ENCODE measurements at places on chromosomes 4 and X. TPM values are rescaled to one million over a fixed set of nuclear protein-coding genes. Genes with fewer than 3 reads are reported as not detected.

RPL34 gene
- 1,691 TPM for total RNA-seq

NAA11 gene
- total RNA-seq: not detected

DOCK11 gene
- 54.6 TPM for total RNA-seq

STAP1 gene
- not detected for total RNA-seq

CTAG2 gene
- total RNA-seq: not detected

PNMA5 gene
- total RNA-seq: not detected

LUZP4 gene
- total RNA-seq: not detected

- no peak overlapping the region for H3K4me3 ChIP-seq
- no peaks in the 10 kb centered on the region for H3K4me1 ChIP-seq
- H3K27me3 ChIP-seq: no peaks in the 10 kb centered on the region
- no peaks in the 10 kb centered on the region for H3K36me3 ChIP-seq
- H3K27ac ChIP-seq: no peak overlapping the region
These were observed 540.6 kb upstream of the MAGEB18 start for GRCh38 chrX:25597551-25597950.

GRCh38 chr4:14659286-14659685 lies 343.0 kb upstream of the CPEB2 start:
- no peaks in the 10 kb centered on the region for H3K27me3 ChIP-seq
- H3K4me1 ChIP-seq: no peaks in the 10 kb centered on the region
- H3K4me3 ChIP-seq: no peak overlapping the region
- H3K27ac ChIP-seq: no peak overlapping the region
- no peaks in the 10 kb centered on the region for H3K36me3 ChIP-seq

Data from sigmoid colon (tissue), 7 donors.